ENCODE measurements at places on chromosomes 3 and 15.

DNA sequence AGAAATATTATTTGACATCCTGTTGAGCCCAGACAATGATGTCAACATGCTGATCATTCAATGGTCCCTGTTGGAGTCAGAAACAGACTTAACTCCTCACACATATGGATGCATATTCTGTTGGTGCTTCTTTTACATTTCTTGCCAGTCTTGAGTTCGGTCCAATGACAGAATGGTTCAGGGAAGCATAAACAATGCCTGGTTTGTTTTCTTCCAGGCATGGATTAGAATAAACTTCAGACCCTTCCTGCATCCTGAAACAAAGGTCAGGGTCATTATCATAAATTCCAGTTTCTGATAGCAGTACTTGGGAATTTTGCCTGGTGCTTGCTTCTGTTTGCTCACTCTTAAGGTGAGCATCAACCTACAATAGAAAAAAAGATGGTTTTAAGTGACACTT lies 33.3 kb downstream of the BTLA start:
- no peak for DNase-seq

DNA sequence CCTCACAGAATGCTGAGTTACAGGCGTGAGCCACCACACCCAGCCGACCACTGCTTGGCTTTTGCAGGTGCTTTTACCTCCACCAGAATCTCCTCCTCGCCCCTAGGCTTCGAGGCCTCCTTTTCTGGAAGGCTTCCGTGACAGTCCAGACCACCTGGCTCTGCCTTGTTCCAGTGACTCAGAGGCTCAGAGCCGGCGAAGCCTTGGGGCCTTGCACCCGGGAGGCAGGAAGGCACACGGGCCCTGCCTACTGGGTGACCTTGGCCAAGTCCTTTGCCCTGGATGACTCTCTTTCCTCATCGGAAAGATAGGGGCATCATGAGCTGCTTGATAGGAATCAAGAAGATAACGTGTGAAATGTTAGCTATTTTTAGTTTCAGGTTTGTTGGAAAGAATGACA lies 31.3 kb upstream of the FURIN start:
- DNase-seq = no peak

GRCh38 chr15:25181293-25182097 lies 226.7 kb downstream of the SNRPN start:
- peak; percentile 89 for DNase-seq

GRCh38 chr3:131216801-131217200 lies 164.8 kb upstream of the NUDT16 start:
- DNase-seq = no peak

DNA sequence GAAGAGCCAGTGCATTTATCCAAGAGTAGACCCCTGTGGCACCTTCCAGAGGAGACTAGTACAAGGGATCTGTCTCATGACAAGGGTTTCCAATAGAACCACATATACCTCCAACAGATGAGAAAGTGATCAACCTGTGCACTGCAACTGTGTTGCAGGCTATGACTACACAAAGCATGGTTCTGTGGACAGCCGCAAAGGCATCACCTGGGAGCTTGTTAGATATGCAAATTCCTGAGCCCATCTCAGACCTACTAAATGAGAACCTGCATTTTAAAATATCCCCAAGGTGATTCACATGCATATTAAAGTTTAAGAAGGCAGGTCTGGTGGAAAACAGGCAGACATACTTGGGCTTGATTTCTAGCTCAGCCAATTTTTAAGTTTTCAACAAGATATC lies 368.7 kb downstream of the FOXP1 start:
- no peak for DNase-seq

DNA sequence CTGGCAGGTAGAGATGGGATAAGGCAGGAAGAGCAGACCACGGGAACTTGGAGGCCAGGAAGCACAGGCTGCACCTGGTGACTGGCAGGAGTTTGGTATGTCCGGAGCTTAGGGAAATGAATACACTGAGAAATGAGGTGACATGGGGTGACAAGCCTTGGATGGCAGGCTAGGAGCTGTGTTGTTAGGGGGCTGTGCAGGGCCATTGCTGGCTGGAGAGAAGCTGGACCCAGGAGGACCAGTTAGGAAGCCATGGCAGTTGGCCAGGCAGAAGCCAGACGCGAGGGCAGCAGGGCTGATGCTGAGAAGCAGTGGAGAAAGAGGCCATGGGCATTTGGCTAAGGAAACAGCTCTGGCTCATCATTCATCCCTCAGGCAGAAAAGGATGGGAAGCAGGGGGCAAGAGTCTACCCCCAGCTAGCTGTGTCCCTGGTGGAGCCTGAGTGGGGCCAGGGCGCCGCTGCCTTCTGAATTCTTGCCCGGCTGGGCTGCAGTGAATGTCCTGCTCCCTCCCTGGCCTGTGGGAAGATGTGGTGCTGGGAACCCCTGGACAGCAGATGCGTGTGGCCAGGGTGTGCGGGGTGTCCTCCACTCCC lies 255.8 kb downstream of the FAM43A start:
- DNase-seq = peak; percentile 81

DNA sequence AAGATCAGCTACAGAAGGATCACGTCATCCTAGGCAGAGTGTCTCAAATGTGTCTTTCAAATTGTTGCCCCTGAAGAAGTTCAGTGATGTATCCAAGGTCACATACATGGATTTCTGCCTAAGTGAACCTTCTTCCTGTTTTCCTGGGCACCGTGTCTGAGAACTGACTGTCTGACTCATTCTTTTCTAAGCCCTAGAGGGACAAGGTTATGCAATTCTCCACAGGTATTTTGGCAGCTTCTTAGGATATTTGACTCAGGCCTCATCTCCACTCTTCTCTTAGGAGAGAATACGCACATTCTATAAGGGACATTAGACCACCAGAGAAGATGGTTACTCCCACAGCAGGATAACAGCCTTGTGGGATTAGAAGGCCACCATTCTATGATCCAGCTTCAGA lies 391.9 kb upstream of the THBS1 start:
- no peak for DNase-seq

GRCh38 chr15:63461230-63461985 lies 43.0 kb upstream of the USP3 start:
- no peak for DNase-seq

DNA sequence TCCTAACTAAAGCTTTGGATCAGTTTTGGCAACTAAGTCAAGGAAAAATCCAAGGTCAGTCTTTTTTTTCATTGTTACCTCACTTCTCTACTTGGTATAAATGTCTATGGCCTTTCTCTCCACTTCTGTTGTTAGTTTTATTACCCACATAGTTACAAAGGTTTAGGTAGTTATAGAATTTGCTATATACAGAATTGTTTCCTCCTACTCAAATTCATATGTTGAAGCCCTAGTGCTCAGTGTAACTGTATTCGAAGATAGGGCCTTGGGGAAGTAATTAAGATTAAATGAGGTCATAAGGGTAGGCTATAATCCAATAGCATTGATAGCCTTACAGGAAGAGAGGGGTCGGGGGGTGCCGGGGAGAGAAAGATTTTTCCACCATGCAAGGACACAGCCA lies 19.7 kb upstream of the STIMATE start:
- no peak for DNase-seq

- no peak for DNase-seq
These were observed 22.4 kb upstream of the CELF6 start for GRCh38 chr15:72342385-72342784.

DNA sequence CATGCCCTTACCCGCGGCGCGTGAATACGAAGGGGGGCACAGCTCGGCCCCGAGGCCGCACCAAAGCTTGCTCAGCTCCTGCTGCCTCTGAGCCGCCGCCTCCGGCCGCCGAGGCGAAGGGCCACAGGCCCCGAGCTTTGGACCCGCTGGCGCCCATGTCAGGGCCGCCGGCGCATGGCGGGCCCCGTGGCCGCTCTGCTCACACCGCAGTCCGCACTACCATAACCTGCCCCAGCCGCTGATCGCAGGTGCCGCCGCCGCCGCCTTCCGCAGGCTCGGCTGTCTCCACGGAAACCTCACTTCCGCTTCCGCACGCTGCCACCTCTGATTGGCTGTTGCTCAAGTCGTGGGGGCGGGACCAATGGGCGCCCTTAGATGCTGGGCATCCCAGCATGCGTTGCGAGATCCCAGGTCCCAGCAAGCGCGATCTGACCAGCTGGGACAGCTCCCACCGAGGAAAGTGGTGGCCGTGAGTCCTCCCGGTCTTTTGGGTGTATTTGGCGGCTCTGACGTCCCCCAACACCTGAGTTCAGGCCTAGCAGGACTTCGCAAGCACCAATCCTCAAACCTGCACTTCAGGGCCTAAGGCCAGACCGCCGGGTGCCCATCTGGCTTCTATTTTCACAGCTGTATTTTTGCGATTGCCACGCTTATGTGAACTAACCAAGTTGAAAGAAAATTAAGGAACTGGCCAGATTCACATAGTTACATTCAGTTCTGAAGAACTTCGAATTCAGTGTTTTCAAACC lies at the start of gene TUSC2:
TSS of gene TUSC2 (minus strand) at position 281 of the 749 bp plus-strand sequence. CDS start at position 157, 124 bp downstream.
- peak; percentile 98 for DNase-seq

- no peak for DNase-seq
These were observed 34.0 kb downstream of the MINDY4B start for GRCh38 chr3:150871192-150871591.

- no peak for DNase-seq
These were observed 226.2 kb downstream of the PDCD6IP start for GRCh38 chr3:34024447-34025240.

DNA sequence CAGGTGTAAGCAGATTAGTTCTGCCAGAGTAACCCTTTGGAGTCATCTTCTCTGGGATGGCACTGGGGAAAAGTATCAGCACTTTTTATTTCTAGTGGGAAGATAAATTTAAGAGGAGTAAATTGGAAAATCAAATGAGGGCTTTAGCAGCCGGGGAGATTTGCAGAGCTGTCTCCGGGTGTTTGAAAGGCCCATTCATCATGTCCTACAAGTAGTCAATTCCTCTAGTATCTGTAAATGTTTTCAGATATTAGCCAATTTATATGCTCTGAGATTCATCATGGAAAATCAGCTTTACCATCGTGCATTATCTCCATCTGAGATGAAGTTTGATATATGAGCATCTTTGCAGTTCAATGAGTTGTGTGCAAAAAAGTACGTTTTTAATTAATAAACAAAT lies 93.6 kb downstream of the CDIN1 start:
- DNase-seq = no peak

DNA sequence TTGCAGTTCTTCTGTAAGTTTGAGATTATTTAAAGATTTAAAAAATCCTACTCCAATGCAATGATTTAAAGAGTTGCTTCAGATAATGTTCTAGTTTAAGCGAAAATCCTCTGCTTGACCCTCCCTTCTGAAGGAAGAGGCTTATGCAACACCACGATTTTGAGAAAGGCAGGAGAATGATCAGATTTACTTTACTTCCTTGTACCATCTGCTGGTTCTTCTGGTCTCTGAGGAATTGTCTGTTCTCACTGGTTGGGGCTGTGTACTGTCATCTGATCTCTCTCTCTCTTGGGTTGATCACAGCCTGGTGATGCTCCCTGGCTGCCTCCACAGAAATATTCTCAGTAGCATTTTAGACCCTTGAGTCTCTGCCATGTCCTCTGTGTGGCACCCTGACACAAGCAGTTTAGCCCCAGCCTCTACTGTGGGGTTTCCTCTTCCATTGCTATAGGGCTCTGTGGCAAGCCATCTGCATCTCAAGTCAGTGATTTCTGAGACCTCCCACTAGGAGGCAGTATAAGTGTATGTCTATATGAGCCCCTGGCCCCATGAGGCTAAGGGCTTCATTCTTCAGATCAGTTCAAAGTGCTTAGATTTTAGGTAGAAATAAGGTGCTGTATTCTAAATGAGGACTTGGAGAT lies 50.8 kb upstream of the PLAAT1 start:
- no peak for DNase-seq

- DNase-seq = no peak
These were observed 88.3 kb upstream of the PRR23E start for GRCh38 chr3:127104586-127104985.

DNA sequence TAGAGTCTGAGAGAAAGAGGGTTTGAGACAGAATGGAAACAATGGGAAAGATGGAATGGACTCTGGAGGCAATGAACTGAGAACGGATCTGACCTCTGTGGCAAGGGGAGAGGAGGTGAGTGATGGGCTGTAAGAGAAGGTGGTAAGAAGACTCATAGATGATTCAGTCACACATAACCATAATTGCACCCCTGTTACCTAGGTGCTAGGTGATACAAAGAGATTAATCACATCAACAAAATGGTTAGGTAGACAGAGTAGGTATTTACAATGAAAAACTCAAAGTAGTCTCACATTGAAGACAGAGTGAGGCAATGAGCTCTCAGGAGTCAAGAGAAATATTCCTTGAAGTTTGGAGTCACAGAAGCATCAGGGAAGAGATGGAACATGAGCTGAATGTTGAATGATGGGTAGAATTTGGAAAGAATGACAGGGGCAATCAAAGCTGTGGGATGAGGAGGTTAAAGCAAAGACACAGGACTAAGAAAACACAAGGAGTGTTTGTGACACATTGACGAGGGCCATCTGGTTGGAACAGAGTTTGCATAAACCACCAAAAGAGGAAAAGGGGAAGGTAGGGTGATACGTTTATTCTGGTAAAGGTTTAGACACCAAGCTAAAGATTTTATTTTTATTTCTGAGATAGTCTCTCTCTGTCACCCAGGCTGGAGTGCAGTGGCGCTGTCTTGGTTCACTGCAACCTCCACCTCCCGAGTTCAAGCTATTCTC lies 32.7 kb downstream of the MME start:
- no peak for DNase-seq

GRCh38 chr15:101110681-101111569 lies 140.9 kb downstream of the CHSY1 start:
- no peak for DNase-seq

DNA sequence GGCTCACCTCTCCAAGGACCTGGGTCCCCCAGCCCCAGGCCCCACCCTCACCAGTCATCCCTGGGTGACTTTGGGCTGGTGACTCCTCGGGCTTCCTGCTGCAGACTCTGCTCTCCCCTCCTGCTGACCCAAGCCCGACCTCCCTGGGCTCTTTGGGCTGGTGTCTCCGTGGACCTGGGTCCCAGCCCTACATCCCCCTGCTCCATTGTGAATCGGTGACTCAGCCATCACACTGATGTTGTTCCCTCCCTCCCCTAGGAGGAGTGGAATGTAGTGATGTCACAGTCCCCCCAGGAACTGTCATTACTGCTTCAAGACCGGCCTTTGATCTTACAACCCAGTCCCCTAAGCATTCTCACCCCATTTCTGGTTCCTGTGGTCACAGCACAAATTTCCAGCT lies 83.7 kb downstream of the ADAMTS7 start:
- no peak for DNase-seq

- no peak for DNase-seq
These were observed 754.5 kb upstream of the ALCAM start for GRCh38 chr3:104612218-104612617.

GRCh38 chr15:80942746-80943565 lies 46.7 kb downstream of the MESD start:
- DNase-seq = peak; percentile 76
